CD4-positive, alpha-beta T cell treated with Interleukin-4 for 4 hours (primary cell): ENCODE measurements at places on chromosomes 13 and 19.

GRCh38 chr13:38900188-38900587 lies 90.4 kb downstream of the STOML3 start:
- no peak for DNase-seq

DNA sequence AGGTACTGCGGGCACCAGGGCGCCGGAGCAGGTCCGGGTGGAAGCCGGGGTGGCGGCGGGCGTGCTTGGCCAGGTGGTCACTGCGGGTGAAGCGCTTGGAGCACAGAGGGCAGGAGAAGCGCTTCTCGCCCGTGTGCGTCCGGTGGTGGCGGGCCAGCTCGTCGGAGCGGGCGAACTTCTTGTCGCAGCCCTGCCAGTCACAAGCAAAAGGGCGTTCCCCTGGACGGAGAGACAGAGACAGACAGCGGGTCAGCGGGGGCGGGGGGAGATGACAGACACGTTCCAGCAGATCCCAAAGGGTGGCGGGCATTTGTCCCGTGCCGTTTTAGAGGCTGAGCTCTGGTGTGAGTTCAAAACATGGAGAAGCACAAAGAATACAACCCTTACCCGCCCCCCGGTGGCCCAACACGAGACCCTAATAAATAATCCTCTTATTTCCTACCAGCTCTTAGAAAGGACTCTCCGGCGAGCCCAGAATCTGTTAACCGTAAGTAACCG lies 6.3 kb upstream of the REXO1 start:
- no peak for DNase-seq

GRCh38 chr19:5128251-5128935 lies 159.5 kb downstream of the KDM4B start:
- no peak for DNase-seq

- no peak for DNase-seq
Measured at GRCh38 chr13:83182845-83183244, 699.4 kb downstream of the SLITRK1 start.

- no peak for DNase-seq
Measured at GRCh38 chr13:44410328-44410859, 36.8 kb downstream of the SERP2 start.

DNA sequence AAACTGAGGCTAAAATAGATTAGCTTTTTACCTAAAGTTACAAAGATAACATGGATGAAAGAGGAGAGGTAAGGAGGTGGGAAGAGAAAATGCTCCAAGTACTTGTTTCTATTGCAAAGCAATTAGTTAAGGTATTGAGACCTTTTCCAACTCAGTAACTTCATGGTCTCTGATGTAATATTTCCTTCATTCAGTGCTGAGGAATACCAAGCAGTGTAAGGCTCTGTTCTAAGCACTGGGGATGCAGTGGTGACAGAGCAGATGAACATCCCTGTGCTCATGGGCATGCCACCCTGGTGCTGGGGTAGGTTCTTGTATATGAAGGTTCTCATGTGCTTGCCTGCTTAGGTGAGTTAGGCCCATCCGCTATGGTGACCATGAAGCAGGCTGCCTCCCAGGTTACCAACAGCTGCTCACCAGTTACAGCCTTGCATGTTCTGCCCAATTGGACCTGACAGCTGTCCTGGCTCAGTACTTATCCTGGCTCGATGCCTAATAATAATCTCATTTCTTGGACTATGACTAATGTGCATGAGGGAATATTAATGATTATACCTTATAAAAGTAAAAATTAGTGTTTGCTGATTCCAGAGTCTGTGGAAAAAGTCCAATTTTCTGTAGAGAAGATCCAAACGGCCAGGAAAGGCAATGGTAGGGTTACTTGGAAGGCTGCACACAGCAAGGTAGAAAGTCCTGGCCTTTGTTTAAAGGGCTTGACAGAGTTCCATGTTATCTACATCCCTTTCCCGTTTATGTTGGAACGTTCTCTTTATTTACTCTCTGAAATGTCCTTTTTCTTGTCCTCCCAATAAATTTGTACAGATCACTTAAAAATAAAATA lies 48.3 kb downstream of the LATS2 start:
- no peak for DNase-seq

DNA sequence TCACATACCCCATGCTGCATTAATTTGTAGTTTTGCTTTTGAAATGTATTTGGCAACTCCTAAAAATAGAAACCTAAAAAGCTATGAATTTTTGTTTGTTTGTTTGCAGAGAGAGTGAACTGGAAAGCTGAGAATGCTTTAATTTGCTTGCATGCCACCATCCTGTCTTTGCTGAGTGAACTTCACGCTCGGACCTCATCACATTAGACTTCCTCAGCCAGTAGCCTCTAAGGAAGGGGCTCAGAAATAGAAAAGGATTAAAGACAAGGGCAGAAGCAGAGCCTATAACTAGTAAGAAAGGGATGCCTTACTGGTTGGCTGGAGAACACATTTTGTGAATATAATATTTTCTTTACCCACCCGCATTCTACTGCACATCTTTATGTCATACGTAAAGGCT lies 275.1 kb downstream of the DCLK1 start:
- DNase-seq = no peak

DNA sequence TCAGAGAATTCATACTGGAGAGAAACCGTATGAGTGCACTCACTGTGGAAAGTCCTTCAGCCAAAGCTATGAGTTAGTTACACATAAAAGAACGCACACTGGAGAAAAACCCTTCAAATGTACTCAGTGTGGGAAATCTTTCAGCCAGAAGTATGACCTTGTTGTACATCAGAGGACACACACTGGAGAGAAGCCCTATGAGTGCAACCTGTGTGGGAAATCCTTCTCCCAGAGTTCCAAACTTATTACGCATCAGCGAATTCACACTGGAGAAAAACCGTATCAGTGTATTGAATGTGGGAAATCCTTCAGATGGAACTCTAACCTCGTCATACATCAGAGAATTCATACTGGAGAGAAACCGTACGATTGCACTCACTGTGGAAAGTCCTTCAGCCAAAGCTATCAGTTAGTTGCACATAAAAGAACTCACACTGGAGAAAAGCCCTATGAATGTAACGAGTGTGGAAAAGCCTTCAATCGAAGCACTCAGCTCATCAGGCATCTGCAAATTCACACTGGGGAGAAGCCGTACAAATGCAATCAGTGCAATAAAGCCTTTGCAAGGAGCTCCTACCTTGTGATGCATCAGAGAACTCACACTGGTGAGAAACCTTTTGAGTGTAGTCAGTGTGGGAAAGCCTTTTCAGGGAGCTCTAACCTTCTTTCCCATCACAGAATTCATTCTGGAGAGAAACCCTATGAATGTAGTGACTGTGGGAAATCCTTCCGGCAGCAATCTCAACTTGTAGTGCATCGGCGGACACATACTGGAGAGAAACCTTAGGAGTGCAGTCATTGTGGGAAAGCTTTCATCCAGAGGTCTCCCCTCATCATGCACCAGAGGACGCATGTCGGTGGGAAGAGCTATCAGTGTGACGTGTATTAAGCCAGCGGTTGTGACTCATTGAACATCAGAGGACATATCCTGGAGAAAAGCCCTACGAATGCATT lies 16.5 kb upstream of the ZNF8 start:
- DNase-seq = no peak

- peak; percentile 32 for DNase-seq
Measured at GRCh38 chr13:44972956-44973581, 16.2 kb downstream of the NUFIP1 start.

GRCh38 chr13:114143806-114144605 lies 11.6 kb upstream of the RASA3 start:
- no peak for DNase-seq

DNA sequence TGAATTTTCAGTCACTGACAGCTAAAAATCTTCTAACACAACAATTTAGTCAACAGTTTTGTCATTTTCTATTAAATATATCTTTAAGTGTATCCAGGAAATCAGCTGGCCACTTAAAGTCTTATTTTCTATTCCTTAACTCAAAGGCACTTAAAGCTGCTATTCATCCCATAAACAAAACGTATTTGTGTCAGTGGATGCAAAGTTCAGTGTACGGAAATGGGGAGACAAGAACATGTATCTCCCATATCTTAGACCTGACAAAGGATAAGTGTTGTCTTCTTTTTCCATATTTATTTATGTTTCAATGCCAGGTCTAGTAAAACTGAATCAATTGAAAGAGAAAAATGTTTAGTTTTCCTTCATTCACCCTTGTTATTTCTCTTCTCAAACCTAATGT lies 409.8 kb upstream of the KLHL1 start:
- DNase-seq = no peak

DNA sequence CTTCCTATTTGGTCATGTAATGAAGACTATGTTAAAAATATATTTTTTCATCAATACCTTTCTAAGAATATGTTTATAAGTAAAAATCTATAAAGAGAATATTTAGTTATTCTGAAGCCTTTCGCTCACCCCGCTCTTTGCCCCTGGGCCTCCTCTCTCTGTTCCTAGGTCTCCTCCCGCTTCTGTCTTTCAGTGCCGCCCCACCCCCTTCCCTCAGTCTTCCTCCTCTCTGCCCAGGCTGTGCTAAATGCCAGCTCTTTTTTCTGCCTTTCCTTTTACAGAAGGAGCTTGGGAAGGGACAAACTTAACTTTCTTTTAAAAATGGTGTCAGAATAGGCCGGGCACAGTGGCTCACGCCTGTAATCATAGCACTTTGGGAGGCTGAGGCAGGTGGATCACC lies 22.8 kb downstream of the HIF3A start:
- no peak for DNase-seq

- DNase-seq = no peak
Measured at GRCh38 chr19:30256496-30256850, 115.7 kb upstream of the ZNF536 start.

DNA sequence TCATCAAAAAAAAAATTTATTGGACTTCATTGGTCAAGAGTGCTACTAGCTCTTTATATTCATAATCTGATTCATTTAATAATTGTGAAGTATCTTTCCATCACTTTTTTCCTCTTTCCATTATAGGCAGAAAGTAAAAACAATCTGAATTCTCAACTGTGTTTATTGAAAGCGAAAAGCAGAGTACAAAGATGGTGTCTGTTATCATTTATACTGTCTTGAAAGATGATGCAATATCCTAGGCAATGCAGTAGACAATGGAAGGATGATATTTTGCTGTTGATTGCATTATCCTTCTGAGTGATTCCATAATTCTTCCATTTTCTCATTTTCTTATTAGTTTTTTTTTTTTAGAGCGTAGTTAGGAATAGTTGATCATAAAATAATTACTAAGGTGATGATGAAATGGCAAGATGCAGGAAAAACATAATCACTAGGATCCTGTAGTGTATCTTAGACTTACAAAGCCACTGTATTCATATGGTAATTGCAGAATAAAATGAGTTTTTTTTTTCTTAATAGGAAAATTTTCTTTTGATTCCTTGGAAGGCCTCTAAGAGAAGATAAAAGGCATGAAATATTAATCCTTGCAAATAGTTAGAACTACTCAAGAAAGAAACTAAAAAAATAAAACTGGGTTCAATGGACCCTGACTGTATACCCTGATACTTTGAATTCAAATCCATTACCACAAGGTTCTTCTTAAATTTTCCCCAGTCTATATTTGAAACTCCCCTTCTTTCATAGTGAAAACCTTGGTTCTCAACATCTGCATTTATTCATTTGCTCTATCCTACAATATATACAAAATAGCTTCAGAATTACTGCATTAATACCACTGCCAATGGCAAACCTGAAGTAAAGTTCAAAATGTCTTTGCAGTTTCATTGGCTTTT lies 11.6 kb downstream of the URI1 start:
- DNase-seq = no peak

- no peak for DNase-seq
Measured at GRCh38 chr19:14916848-14917247, 24.4 kb upstream of the OR7C2 start.

- DNase-seq = no peak
Measured at GRCh38 chr13:108500711-108501110, 128.7 kb upstream of the MYO16 start.

DNA sequence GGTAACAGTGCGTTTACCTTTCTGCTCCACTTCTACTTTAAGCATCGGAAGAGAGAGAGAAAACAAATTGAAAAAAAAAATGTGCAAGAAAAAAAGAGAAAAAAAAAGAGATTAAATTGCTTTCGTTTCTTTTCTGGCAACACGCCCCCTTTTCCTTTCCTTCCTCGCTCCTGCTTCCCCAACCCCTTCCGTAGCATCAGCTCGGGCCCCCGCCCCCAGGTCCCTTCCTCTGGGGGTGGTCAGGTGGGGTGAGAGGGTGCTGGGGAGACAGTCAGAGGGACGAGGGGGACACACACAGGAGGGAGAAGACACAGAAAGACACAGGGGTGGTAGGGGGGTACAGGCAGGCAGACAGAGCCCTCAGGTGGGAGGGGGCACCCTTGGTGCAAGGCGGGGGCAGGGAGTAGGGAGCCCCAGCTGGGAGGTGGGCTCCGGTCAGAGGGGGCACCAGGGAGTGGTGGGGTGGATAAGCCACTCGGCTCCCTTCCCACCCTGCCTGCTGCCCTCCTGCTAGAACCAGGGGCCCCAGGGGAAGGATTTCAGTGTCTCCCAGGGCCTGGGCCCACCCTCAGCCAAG lies 30.7 kb upstream of the ASF1B start:
- DNase-seq = no peak

DNA sequence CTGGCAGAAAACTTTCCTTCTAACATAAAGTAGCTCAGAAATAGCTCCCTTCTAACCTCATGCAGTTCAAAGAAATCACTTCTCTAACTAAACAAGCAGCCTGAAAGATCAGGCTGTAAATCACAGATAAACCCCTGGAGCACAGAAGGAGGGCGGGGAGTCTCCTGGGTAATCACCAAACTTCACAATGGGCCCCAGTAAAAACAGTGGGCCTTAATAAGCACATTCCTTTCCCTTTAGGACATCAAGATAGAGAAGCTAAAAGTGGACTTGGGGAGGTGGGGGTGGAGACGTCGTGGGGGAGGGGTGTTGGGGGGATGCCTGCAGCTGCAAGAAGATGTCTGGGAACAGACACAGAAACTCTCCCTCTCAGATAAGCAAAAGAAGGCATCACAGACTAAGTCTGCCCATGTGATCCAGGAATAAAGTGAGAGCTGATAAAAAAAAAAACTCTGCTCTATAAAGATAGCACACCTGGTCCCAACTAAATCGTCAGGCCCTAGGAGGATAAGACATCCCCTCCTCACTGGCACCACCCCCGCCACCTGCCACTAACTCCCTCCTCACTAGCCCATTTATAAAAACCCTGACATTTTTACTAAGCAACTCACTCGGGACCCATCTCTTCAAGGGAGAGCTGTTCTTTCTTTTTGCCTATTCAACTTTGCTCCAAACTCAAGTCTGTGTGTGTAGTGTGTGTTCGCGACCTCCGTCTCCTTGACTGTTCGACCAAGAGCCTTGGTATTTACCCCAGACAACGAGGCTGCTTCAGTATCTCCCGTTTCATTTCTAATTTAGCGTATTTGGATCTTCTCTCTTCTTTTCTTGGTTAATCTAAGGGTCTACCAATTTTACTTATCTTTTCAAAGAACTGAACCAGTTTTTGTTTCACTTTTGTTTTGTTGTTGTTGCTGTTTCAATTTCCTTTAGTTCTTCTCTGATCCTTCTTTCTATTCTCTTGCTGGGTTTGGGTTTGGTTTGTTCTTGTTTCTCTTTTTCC lies 31.7 kb downstream of the DNAJC15 start:
- peak; percentile 38 for DNase-seq

DNA sequence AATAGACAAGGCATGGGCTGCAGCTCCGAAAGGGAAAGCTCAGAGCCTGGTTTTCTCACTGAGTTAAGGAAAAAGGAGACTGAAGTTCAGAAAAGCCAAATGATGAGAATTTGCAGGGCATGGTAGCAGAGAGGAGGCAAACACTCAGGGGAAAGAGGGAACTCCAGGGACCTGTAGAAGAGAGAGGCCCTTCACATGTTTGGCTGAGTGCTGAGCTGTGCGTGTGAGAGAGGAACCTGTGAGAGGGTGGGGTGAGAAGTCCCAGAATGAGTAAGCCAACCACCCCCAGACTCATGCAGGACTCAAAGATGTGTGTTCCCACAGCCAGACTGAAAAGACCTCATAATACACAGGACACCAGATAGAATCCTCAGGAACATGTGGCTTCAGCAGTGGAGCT lies 2.8 kb upstream of the CRYL1 start:
- DNase-seq = no peak

GRCh38 chr13:81017513-81018152 lies 676.7 kb upstream of the SPRY2 start:
- DNase-seq = no peak
